ENCODE measurements at places on chromosomes 1 and 21.

- no peak for DNase-seq
These were observed 134.6 kb downstream of the TSEN15 start for GRCh38 chr1:184186167-184186566.

DNA sequence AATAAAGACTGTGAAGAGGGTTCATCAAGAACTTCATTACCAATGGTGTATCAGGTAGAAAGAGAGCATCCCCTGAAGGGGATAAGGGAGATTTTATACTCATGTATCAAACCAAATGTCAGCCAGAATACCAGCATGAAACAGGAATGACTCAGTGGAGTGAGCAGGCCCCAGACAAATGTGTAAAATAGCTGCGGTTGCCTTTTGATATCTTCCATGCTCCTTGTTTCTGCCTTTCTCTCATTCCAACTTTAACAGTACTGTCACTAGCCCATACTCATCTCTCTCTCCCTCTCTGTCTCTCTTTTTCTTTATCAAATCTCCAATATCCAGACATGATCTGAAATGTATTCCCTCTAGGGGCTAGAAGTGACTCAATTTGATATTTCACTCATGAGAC is 47.8 kb downstream of the GPR88 start:
- DNase-seq = no peak

GRCh38 chr1:186837806-186838205 is 9.1 kb downstream of the PLA2G4A start:
- DNase-seq = no peak

DNA sequence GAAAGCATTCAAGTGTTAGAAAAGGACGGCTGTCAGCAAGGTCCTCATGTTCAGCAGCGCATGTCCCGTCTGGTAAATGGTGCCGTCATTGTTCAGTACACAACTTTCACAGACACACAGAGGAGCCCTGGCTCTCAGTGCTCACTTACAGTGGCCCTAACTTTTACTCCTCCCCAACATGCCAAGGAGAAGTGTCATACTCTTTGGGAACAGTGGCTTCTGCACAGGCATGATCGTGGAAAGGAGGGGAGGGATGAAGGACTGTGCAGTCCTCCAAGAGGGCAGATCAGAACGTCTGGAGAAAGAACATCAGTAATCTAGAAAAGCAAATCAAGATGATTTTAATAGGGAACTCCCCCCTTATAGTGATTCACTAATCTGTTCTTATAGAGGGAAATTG is 3.8 kb upstream of the GRHL3 start:
- no peak for DNase-seq

GRCh38 chr1:46747683-46748288 is 28.9 kb upstream of the EFCAB14 start:
- DNase-seq = no peak

DNA sequence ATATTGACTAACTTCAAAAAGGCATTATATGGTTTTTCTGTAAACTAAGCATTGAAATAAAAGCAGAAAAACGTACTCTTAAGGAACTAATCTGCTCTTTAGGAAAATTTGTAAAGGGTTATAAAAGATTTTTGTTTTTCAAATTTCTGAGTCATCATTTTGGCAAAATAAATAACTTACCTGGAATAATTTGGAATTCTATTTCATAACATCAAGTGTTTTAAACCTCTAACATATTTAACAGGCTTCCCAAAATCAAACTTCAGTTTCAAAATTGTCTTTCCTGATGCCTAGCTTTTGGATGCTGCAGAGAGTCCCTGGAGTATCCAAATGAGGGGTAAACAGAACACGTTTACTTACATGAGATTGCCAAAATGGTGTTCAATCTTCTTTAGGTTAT is 108.5 kb downstream of the COP1 start:
- no peak for DNase-seq

DNA sequence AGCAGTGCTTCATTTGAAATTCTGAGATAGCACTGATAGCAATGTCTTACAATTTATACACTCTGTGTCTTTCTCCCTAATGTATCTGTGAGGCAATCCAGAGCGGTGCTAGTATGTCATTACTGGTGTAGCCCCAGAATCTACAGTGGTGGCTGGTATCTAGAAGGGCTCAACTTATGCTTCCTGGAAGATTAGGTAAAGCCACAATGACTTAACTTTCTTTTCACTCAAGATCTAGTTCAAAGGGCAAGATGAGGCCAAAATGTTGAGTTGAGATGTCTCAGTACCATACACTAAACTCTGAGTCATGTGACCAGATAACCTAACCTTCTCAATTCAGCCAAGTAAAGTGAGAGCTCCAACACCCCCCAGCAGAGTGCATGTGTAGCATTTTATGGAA is 77.5 kb downstream of the PAPPA2 start:
- DNase-seq = no peak

Measured in CD4-positive, alpha-beta memory T cell (primary cell).